ENCODE measurements at places on chromosomes 1 and 21.

DNA sequence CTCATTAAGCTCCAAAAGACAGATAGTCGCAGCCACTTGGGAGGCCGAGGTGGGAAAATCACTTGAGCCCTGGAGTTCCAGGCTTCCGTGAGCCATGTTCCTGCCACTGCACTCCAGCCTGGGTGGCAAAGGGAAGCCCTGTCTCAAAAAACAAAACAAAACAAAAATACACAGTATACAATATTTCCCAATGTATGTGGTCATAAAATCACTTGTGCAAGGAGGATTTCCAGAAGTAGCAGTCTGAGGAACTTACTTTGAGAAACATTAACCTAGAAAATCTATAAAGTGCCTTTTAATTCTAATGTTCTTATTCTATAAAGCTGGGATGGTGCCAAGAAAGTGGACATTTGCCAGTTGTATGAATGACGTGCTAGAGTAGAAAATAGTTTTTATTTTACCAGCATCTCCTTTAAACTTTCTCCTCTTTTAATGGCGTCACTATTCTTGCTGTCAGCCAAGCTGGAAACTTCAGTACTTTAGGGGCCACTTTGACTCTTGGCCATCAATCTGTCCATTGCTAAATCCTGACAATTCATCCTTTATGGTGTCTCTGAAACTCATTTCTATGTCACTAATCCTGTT is 22.5 kb downstream of the FAM177B start:
- DNase-seq = no peak

DNA sequence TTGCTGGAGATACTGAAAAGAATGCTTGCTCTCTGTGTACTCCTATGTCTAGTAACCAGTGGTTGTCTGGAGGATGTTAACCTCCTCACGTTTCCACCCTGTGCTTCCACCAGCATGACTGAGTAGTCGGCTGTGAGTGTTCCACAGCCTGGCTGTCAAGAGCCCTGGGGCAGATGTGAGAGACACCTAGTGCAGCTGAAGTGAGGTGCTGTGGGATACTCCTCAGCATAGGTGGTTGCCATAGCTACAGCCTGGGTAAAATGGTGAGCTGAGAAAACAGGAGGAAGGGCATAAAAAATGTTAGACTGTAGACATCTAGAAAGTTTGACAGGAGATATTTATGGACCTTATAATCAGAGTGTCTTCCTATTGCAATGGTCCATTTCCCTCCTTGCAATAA is 15.8 kb downstream of the IVL start:
- DNase-seq = no peak

- DNase-seq = no peak
Observed at GRCh38 chr1:202323731-202324130, 18.0 kb downstream of the UBE2T start.

GRCh38 chr1:82920418-82921248 is 1078.3 kb downstream of the TTLL7 start:
- DNase-seq = no peak

GRCh38 chr1:237903961-237904360 is 13.2 kb upstream of the ZP4 start:
- no peak for DNase-seq

GRCh38 chr1:198481661-198482060 is 58.8 kb downstream of the ATP6V1G3 start:
- no peak for DNase-seq

DNA sequence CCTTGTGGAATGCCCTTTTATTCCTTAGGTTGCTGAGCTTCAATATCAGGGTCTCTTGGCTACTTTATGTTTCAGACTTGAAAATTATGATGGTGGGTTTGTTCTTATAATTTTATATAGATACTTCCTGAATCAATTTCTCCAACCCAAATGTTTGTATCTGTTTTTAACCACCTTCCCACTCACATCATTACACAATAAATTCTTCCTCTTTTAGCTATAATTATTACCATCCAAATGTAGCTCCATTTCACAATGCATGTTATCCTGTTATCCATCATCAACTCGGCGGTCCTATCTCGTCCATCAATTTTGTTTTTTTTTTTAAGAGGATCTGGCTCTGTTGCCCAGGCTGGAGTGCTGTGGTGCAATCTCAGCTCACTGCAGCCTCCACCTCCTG is 357.6 kb upstream of the ZP4 start:
- DNase-seq = no peak

DNA sequence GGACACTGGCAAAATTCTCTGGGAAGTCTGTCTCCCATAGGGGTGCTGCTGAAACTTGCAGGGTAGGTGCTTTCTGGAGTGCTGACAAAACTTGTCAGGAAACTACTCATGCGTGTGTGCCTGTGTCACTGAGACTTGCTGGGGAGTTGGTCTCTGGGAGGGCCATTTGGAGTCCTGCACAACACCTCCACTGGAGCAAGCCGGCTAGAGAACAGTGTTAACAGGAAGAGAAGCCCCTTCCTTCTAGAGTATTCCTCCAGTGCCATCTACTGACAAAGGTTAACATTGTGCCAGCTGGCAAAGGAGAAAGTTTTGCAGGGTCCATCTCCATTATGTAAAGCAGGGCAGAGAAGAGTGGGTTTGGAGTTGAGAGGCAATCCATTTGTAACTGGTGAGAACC is 30.0 kb downstream of the ZMYM4 start:
- DNase-seq = no peak

- no peak for DNase-seq
Observed at GRCh38 chr1:230030122-230030821, 36.8 kb upstream of the GALNT2 start.

- DNase-seq = no peak
Observed at GRCh38 chr1:13583966-13584791, 547 bp downstream of the PDPN start.

GRCh38 chr1:183893561-183894289 is 88.8 kb downstream of the RGL1 start:
- no peak for DNase-seq

GRCh38 chr1:207103892-207104373 is at the start of gene C4BPA:
Gene C4BPA (plus strand): TSS chr1:207104233. CDS start chr1:207113026, 8,793 bp downstream.
- no peak for DNase-seq

GRCh38 chr21:45540601-45540970 is 1.7 kb downstream of the SLC19A1 start:
- DNase-seq = no peak

DNA sequence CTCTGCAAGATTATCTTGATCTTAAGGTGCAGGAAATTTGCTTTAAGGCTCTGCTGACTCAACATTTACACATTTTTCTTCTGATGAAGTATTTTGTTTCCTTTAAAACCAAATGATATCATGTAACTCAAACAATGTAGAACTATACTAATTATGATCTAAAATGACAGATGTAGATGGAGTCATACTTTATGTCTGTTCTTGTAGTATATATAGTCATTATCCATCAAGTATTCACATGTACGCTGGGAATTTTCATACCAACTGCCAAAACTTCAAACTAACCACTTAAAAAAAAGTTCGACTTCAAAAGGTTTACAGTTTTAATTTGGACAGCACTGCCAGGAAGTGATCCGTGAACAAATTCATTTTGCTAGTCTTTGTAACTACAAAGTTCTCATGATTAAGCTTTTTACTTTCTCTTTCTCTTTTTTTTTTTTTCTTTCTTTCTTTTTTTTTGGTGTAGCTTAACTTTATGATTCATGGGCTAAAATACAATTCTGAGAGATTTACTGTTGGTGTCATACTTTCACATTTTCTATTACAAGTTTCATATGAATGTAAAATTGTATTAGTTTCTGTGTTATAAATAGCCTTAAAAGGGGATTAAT is 509.0 kb upstream of the CXADR start:
- DNase-seq = no peak

DNA sequence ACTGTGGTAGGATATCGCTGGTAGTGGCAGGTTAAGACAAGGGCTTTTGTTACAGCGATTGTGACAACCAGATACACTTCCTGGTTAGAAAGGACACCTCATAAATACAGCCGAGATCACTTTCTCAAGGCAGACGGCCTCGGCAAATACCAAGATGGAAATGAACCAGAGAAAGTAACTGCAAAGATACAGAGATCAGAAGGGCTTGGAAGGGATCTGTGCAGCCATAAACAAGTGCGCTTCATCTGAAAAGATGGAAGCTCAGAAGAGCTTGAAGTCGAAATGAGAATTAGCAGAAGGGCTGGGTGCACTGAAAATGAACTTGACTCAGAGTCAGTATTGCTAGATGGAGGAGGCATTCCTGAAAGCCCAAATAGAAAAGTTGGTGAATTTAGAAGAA is 7.1 kb downstream of the DHRS3 start:
- DNase-seq = no peak

- no peak for DNase-seq
Observed at GRCh38 chr1:7007902-7008301, 222.6 kb downstream of the CAMTA1 start.

DNA sequence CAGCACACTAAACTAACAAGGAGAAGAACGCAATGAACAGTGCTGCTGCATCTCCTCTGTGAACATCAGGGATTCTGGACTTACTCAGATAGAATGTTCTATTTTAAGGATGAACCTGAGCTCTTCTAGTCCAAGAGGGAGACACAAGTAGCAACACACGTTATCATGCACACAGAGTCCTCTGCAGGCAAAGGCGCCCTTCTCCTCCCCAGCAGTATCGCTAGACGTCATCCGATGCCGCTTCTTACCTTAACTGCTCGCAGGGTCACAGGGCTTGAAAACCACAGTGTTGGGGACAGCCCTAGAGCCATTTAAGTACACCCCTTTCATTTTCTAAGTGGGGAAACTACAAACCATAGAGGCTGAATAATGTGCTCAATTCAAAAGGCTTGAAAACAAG is 74.5 kb downstream of the HIVEP3 start:
- DNase-seq = no peak

DNA sequence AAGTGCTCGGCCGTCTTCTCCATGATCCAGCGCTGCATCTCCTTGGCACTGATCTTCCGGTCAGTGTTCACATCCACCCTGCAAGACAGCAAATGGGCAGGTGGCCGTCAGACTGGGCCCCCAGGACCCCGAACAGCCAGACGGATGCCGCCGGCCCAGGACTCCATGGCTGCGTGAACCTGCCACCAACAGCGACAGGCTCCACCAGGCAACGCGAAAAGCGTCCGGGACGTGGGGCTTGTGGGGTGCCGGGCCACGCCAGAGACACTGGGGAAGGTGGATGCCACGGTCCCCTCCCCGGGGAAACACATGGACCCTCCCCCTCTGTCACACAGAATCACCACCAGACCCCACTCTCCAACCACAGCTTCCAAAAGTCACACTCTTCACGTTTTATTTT is 7.9 kb downstream of the SDF4 start:
- DNase-seq = no peak

GRCh38 chr1:212295579-212295978 is 10.4 kb downstream of the PPP2R5A start:
- no peak for DNase-seq

- no peak for DNase-seq
Observed at GRCh38 chr1:178684111-178684510, 40.9 kb upstream of the RALGPS2 start.

DNA sequence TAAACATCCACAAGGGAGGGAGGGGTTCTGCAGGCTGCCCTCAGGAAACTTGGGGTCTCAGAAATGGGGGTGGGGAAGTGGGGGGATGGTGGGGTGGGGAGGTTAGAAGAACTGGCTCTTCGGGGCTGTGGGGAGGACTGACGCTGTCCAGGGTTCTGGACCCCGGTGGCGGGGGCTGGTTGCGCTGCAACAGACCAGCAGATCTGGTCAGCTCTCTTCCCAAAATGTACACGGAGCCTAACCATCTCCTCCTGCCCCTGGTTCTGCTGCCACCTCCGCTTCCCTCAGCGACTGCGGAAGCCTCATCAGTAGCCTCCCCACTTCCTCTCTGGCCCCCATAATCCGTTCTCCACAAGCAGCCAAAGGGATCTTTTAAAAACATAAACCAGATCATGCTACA is 29.3 kb upstream of the C1QA start:
- DNase-seq = no peak

DNA sequence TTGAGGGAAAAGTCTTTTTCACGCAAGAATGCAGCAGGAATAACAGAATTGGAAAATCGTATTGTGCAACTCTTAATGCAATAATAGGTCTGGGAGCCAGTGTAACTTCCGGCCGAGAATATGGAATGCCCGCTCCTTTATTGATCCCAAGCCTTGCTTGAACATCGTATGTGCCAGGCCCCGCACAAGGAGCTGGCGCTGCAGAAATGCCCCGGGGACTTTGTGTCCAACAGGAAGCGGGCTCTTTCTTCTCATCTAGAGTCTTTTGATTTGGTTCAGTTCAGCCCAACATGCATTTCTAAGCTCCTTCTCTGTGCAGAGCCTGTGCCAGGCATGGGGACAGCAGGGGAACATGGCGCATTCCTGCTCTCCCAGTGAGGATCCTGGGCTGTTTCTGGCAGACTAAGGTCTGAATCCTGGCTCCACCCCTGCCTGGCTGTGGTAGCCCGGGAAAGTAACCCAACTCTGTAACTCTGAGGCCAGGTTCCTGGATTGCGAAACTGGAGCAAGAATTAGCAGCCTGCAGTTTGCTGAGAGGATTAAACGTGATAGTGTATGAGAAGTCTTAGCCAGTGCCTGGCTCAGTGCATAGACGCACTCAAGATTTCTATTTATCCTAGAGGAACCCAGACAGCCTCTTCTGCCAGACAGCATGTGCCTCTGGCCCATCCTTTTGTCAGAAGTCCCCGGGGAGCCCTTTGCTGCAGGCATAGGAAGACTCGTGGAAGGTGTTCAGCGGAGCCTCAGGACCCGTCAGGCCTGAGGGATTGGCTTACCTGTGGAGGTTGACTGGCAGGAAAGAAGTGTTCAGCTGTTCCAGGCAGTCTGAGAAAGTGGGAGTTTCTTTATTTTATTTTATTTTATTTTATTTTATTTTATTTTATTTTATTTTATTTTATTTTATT is 987 bp upstream of the CDCP2 start:
- no peak for DNase-seq

GRCh38 chr1:67372898-67373297 is 57.3 kb downstream of the SERBP1 start:
- no peak for DNase-seq

GRCh38 chr21:38569733-38570132 is 71.5 kb upstream of the ERG start:
- no peak for DNase-seq

DNA sequence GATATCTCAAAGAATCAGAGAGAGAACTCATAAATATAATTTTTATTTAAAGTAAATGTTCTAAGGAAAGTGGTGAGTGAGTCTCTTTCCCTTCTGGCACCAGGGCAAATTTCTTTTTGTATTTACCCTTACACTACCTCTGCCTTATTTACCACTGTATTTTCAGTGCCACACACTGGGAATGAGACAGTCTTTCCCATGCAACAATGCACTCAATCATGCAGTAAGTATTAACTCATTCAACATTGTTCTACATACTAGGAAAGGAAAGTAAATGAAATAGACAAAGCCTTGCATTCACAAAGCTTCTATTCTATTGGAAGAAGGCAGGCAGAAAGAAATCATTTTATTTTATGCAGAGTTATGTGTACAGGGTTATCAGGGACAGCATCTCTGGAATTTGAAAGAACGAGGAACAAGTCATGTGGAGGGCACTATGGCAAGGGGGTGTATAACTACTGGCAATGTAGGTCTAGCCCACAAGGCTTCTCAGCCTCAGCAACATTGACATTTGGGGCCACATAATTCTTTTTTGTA is 129.8 kb upstream of the PRDX6 start:
- no peak for DNase-seq
